AG10803 (cell line): ENCODE measurements at places on chromosomes 4 and X.

DNA sequence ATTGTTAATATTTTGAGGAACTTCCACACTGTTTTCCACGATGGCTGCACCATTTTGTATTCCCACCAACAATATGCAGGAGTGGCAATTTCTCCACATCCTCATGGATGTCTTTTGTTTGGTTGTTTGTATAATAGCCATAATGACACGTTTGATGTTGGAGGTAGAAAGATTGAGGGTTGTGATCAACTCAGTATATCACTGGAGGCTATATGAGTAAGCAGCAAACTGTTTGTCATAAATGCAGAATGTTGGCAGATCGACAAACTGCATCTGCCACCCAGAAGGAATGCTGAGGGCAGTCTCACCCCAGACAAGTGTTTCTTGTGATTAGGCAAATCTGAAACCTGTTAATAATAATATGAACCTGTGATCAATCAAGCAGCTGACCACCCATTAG, 243.9 kb upstream of the WDFY3 start:
- peak; percentile 3 for DNase-seq

DNA sequence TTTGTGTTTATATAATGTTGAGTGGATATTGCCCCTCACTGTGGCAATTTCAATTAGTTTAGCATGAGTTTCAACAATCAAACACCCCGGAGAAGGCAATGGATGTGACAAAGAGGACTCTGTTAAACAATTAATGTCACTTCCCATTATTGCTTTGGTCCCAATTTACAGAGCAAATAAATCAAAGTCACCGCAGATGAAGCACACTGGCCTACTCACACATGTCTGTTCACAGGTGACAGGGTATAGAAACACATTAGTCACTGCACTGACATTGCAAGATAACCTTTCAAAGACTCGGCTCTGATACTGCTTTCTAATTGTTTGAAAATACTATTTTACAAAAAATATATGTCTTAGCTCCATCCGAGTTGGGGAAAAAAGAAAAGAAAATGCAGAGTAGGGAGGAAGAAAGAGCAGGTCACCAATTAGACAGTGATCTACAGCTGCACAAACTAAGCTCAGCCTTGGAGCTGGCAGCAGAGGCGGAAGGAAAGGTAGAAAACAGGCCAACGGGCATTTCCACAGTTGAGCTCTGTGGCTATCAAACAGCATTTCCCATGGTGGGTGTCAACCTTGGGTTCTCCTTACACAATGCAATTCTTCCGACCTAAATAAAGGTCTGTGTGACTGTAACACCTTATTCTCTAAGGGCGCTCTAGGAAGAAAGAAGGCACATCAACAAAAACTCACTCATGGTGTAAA, 53.9 kb downstream of the PPARGC1A start:
- no peak for DNase-seq

GRCh38 chrX:104281564-104281963, 26.8 kb upstream of the ESX1 start:
- DNase-seq = no peak

- DNase-seq = no peak
These were observed 74.3 kb upstream of the IGFBP7 start for GRCh38 chr4:57184378-57185029.

DNA sequence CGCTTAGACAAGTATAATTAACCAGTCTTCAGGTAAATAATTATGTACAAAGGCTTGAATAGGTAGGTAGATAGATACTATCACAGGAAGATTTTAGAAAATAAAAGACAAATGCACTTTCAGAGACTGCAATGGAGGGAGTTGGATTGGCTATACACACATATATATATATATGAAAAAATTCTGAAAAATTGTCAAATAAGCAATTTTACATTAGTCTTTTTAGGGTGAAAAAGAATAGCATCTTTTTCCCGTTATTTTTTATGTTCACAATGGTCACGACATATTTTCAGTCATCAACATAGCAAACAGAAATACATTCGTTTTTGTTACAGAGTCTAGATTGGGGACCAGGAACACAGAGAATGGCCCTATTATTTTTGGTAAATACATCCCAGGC, 385.9 kb upstream of the ACTRT1 start:
- DNase-seq = no peak

DNA sequence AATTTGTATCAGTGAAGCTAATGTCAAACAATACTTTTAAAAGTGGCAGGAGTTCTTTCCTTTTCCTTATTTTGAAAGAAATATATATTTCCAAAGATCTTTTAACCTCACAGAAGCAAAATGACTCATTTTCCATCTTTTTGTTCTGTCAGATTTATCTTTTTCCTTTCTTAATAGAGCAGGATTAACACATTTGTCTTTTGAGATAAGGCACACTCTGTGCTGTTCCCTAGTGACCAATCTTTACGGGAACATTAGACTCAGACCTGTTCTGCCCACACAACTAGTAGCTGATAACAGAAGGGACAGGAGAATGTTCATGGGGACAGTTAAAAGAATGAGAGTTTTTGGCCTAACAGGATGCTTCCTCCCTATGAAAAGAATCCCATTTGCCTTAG, 381.2 kb downstream of the STPG2 start:
- no peak for DNase-seq

- DNase-seq = no peak
These were observed 43.7 kb downstream of the TENM3 start for GRCh38 chr4:182286931-182287330.

GRCh38 chr4:45741897-45742296, 382.0 kb downstream of the GABRG1 start:
- DNase-seq = no peak

GRCh38 chr4:21102667-21103066, 402.4 kb downstream of the PACRGL start:
- DNase-seq = no peak

GRCh38 chr4:156972379-156973015, 898 bp upstream of the PDGFC start:
- DNase-seq = no peak

DNA sequence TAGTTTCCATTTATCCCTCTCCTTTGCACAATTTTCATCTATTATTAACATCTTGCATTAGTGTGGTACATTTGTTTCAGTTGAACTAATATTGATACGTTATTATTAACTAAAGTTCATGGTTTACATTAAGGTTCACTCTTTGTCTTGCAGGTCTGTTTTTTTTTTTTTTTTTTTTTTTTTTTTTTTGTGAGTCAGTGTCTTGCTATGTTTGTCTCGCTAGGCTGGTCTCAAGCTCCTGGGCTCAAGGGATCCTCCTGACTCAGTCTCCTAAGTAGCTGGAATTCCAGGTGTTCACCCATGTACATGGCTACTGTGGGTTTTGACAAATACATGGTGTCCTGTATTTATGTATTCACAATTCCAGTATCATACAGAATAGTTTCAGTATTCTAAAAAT, 6.8 kb downstream of the TBC1D19 start:
- DNase-seq = peak; percentile 44

DNA sequence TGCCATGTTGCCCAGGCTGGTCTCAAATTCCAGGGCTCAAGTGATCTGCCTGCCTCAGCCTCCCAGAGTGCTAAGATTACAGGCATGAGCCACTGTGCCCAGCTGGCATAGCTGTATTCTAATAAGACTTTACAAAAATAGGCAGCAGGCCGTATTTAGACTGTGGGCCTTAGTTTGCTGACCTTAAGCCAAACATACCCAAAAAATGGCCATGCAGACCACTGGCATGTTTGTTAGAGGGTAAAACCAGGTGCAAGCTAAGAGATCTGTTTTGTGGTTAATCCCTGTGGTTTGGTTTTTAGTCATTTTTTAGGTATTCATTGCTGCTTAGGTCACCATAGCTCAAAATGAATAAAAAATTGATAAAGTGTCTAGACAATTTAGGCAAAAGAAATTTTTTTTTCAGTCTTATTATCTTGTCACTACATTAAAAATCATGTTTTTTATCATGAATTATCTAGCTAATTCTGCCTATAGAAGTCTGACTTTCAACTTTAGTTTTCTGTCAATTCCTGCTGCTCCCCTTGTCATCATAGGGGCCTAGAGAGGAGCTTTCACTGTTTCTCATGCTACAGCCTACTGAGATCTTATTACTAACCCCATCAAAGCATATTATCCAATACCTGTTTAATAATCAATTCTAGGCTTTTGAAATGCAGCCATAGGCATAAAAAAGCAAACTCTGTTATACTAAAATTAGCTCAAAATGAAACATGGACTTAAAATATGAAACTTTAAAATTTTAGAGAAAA, 7.5 kb upstream of the SPINK2 start:
- DNase-seq = peak; percentile 29
